ENCODE measurements at places on chromosomes 11 and 22. TPM values are rescaled to one million over a fixed set of nuclear protein-coding genes. Genes with fewer than 3 reads are reported as not detected.

SOX6 gene
- 0.72 TPM for polyA plus RNA-seq

WNT11 gene
- 0.06 TPM for polyA plus RNA-seq

TMEM191B gene
- polyA plus RNA-seq = 4.1 TPM

PHETA2 gene
- 7.0 TPM for polyA plus RNA-seq

CEND1 gene
- not detected for polyA plus RNA-seq

C11orf86 gene
- not detected for polyA plus RNA-seq
